ENCODE measurements at places on chromosomes 6 and 20.

DNA sequence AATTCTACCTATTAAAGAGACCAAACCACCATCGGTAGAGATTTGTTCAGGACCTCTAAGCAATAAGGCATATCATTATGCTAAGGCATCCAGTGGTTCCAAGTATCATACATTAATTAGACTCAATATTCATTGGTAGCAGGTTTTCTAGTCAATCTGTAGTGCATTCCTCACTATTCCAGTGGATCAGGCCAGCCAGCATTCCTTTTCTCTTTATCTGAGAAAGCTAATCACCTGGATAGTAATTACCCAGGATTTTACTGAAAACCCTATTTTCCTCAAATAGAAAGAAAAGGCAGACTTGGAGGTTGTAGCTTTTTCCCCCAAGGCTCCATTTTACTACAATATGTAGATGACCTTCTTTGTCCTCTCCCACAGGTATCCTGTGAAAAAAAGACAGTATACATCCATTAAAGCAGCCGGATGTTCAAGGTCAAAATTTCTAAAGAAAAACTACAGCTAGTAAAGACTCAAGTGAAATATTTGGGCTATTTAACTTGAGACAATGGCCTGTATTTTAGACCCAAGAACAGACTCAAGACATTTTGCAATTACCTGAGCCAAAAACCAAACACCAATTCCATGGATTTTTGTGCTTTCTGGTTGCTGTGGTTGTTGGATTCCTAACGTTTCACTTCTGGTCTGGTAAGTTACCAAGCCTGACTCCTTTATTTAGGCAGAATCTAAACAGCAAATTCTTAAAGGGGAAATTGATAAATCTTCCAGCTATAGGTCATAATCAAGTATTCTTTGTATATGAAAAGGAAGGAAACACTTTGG lies 149.1 kb upstream of the MOCS1 start:
- no peak for DNase-seq

DNA sequence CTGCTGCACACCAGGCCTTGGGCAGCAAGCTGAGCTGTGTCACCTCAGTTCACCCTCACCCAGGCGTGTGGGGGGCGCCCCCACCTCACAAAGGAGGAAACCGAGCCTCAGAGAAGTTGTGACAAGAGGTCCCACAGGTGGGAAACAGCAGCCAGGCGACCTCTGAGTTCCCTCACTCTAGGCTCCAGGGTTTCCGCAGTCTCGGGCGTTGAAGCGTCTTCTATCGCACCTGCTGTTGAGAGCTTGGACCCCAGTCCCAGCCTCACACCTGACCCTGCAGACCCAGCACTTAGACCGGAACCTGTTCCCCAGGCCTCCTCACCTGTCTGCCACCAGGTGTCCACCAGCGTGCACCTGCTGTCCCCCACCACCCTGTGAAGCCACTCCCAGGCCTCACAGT lies 22.3 kb upstream of the APMAP start:
- DNase-seq = no peak

- no peak for DNase-seq
Measured at GRCh38 chr6:153096792-153097191, 34.3 kb downstream of the RGS17 start.

- peak; percentile 51 for DNase-seq
Measured at GRCh38 chr6:33014841-33015634, 5.6 kb upstream of the HLA-DOA start.

GRCh38 chr6:64732888-64733287 lies 974.1 kb downstream of the EYS start:
- no peak for DNase-seq

DNA sequence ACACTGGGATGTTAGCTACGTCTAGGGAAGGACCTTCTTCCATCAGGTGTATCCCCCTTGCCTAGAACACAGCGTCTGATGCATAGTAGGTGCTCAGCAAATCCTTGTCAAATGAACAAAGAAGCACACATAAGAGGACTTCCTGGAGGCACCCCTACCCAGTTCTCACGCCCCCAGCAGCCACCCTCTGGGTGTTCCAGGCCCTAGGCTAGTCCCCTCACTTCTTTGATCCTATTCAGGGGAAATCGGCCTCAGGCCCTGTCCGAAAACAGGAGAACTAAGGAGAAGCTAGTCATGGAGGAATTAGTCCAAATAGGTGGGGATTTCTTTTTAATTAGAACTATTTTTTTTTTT lies 84.7 kb upstream of the SIRPA start:
- no peak for DNase-seq

DNA sequence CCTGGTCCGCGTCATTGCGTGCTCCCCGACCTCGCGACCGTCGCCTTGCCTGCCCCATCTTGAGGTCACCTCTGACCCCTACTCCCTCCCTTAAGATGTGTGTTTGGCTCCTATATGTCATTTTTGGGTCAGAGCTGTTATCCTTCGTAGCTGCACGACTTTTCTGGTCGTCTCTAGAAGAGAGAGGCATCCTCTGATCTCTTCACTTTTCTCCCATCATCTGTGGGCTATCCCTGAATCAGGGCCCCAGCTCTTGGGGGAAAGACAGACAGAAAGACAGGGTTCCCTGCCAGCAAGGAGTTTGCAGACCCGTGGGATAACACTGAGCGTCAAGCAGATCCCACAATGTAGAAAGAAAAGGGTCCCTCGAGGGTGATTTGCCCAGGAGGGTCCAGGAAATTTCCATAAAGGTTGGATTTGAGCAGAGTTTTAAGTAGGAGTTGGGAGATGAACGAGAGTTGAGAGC lies 555 bp downstream of the FAM120B start:
- no peak for DNase-seq

DNA sequence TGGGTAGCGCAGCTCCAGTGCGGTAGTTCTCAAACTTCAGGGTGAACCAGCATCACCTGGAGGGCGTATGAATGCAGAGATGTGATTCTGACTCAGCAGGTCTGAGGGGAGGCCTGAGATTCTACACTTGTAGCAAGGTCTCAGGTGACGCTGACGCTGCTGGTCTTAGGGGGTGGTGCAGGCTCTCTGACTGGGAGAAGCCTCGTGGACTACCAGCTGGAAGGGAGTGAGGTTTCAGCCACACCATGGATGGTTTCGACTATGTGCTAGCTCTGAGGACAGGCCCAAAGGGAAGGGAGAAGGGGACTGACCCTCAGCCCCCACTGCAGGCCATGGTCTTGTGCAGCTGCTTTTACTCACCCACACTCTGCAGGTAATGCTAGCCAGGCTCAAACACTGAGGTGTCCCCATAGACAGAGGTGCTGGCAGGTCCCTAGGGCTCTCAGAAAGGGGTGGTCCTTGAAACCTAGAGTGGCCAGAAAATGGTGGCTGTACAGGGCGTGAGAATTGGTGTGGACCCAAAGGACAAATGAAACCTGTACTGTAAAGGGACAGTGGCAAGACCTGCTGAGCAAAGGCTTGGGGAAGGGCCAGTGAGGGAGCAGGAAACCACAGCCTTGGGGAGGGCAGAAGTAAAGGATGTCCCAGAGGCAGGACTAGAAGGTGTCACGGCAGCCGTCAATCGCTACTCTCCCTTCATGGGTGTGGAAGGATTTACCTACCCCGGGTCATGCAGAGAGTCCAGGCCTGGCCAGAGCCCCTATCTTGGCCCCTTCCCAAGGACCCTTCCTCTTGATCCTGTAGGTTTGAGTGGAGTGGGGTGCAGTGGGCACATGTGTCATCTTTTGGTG lies 52.7 kb downstream of the EBF4 start:
- DNase-seq = no peak

DNA sequence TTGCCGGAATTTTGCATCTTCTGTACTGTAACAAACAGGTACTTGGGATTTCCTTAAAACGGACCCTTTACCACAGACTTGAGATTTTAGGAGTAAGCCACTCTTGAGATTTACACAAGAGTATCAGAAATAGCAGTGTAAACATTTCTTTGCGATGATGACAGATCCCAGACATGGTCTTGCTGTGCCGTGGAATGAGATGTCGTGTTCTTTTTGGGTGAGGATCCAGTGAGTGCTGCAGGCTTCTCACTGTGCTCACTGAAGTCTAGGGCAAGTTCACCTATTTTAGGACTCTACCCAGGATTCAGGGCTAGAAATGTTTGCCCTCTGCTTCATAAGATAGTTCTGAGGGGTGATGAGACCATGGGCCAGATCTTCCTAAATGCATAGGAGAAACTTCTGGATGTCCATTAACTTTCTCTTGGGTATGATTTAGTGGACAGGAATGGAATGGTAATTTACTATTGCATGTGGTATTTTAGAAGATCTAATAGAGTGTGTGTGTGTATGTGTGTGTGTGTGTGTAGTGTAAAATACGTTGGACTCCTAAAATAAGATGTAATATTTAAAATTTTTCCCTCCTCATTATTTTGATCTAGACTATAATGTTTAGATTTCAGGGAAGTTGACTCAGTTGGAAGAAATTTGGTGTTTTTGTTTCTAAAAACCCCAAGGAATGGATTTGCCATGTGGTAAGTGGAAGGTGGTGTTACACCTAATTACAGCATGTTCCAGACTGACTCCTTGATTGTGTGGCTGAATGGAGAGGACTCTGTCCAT lies 8.5 kb downstream of the LRRC1 start:
- DNase-seq = no peak

GRCh38 chr6:70673054-70673453 lies 5.4 kb downstream of the SMAP1 start:
- DNase-seq = no peak

- DNase-seq = no peak
Measured at GRCh38 chr20:51003753-51004152, 19.2 kb downstream of the KCNG1 start.

GRCh38 chr6:165662041-165662748 lies 846 bp downstream of the PDE10A start:
- DNase-seq = no peak

GRCh38 chr6:21438986-21439352 lies 154.6 kb upstream of the SOX4 start:
- no peak for DNase-seq

- no peak for DNase-seq
Measured at GRCh38 chr6:167840526-167841179, 13.9 kb downstream of the AFDN start.

GRCh38 chr20:8153281-8153908 lies 21.3 kb downstream of the PLCB1 start:
- DNase-seq = no peak

GRCh38 chr20:33251496-33251895 lies 15.7 kb downstream of the BPIFA1 start:
- DNase-seq = no peak

DNA sequence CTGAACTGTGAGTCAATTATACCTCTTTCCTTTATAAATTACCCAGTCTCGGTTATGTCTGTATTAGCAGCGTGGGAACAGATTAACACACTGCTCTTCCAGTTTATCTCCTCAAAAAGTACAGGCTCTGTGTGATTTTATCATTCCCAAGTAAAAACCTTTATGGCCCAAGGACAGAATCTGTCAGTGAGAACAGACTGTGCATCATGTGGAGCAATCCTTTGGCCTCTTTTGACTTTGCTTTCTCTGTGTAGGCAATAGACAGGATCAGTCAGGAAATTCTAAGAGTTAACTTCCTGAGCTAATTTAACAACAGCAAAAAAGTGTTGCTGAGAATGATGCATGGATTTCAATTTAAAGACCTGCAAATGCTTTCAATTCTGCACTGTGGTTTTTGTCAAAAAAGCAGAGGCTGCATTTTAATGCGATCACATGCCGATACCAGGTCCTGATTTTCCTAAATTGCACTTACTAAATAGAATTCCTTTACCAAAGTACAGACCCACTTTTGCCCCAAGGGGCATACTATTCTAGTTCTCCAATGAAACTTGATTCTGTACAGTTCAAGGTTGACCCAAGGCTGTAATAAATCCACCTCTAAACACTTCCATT lies 246.7 kb upstream of the MARCKS start:
- DNase-seq = no peak

GRCh38 chr6:26249707-26249956 lies 115.4 kb upstream of the BTN3A2 start:
- DNase-seq = no peak

DNA sequence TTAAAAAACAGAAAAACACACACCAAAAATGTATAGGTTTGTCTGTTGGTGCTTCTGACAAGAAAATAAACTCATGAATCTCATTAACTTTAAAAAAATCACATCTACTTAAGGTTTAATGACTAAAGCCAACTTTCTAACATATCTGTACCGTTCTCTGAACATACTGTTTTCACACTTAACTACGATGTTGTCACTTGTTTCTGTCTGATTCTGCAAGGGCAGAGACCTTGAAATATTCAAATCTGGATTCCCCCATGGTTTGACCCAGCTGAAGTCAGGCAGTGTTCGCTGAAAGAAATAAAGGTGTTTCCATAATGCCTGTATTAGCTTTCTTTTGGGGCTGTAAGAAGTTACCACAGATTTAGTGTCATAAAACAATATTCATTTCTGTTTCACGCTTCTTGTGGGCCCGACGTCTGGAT lies 2.7 kb upstream of the ASXL1 start:
- no peak for DNase-seq

DNA sequence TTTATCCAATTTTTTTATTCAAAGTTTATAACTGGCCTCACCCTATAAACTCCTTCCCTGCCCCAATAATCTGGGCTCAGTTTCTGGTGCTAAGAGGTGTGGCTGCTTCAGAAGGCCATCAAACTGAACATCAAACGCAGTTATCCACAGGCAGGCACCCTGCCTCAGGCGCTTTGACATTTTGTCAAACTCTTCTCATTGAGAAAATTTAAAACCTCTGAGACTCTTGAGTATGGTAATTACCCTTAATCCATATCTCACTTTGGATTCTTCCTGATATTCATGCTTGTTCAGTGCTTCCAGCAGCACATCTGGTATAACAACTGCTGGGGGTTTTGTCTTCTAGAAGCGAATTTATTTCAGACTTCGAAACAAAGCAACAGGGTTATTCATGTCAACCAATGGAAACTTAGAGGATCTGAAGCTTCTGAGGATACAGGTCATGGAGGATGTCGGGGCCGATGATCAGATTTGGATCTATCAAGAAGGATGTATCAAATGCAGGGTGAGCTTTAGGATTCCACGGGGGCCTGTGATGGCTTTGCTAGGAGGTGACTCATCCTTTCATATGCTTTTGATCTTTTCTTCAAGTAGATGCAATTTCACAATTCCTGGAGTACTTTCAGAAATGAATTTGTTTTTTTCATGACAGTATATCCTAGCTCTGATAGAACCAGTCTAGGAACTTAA lies 68.2 kb downstream of the RTN4IP1 start:
- DNase-seq = no peak

DNA sequence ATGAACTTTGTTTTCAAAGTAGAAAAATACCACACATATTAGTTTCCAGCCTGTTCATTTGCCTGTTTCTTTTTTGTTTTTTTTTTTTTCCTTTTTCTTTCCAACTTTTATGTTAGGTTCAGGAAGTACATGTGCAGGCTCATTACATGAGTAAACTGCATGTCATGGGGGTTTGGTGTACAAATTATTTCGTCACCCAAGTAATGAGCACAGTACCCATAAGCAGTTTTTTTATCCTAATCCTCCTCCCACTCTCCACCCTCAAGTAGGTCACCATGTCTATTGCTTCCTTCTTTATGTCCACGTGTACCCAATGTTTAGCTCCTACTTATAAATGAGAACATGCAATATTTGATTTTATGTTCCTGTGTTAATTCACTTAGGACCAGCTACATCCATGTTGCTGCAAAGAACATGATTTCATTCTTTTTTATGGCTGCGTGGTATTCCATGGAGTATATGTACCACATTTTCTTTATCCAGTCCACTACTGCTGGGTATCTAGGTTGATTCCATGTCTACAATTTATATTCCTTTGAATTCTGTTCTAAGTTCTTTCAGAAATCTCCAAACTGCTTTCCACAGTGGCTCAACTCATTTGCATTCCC lies 31.8 kb downstream of the SNX14 start:
- DNase-seq = no peak

GRCh38 chr6:153618371-153619322 lies 420.4 kb upstream of the OPRM1 start:
- DNase-seq = no peak

GRCh38 chr6:74510878-74511277 lies 695.0 kb downstream of the COL12A1 start:
- DNase-seq = no peak

GRCh38 chr6:101312652-101313051 lies 80.9 kb upstream of the GRIK2 start:
- DNase-seq = no peak

All from NCI-H1930 (cell line).